Hippocampal formation (tissue), 2 donors: ENCODE measurements at places on chromosomes 1 and 21.

GRCh38 chr1:199202331-199202730, 563.5 kb downstream of the PTPRC start:
- DNase-seq, result no peak

GRCh38 chr1:163197022-163197421, 5.7 kb downstream of the RGS5 start:
- DNase-seq, result no peak

- DNase-seq, result no peak
These were observed 24.4 kb upstream of the PTPRF start for GRCh38 chr1:43506233-43506632.

DNA sequence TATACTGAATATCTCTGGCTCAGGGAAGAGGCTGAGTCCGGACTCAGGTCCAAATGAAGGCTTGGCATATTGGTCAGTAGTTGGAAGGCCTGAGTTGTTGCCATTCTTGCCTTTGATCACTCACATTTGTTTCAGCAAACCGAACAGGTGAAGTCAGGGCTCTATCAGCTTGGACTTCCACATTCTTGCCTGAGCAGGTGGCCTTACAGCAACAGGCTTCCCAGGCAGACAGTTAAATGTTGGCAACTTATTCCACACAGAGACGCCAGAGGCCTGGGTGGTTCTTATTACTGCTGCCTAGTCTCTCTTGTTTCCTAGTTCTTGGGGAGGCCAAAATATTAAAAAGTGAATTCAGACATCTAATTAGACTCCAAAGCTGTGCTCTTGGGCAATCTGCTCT, 36.6 kb downstream of the XCL2 start:
- DNase-seq, result no peak

- no peak for DNase-seq
These were observed 11.1 kb upstream of the CHI3L1 start for GRCh38 chr1:203197625-203198024.

DNA sequence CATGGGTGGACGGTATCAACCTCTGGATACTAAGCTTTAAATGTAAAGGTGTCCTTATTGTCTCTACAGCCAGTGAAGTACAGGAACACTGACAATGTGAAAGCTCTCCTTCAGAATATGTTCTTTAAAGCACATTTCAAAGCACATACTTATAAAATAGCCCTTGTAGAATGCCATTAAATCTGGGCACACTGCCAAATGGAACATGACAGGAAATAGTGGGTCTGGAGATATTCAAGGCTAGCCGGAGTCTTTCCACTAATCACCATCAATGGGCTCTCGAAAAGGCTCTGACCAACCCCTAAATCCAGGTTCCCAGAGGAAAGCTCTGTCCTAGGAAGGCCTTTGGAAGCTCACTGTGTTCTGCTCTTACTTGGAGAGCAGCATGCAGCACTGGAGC, 46.6 kb downstream of the PLD5 start:
- DNase-seq, result no peak

DNA sequence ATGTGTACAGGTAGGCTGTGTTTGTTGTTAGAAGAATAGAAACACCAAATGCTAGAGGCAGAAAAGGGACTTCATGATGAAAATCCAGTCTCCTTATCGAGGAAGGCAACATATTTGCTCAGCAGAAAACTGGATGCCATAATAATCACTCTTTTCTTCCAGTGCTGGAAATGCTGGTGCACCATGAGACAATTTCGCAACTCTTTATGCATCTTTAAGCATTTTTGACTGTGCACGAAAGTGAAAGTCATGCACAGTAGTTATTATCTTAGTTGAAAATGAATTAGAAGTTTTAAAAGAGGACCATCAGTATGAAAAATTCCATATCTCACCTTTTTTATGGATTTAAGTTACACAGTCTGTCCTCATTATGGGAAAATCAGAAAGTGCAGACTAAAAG, 29.1 kb downstream of the SMYD2 start:
- DNase-seq, result no peak

GRCh38 chr1:223029985-223030769, 112.9 kb downstream of the TLR5 start:
- no peak for DNase-seq

GRCh38 chr1:41599912-41600311, 115.4 kb upstream of the EDN2 start:
- DNase-seq, result no peak

GRCh38 chr1:21648352-21648730, 20.8 kb downstream of the RAP1GAP start:
- no peak for DNase-seq

- no peak for DNase-seq
These were observed 14.0 kb downstream of the DNALI1 start for GRCh38 chr1:37570528-37571334.

DNA sequence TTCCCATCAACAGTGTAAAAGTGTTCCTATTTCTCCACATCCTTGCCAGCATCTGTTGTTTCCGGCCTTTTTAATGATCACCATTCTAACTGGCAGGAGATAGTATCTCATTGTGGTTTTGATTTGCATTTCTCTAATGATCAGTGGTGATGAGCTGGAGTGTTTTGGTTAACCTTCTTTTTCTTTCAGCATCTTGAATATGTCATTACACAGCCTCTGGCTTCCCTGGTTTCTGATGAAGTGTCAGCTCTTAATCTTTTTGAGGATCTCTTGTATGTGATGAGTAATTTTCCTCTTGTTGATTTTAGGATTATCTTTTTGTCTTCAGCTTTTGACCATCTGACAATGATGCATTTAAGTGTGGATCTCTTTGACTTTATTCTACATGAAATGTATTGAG, 133.2 kb upstream of the GRIK3 start:
- DNase-seq, result no peak

GRCh38 chr1:17359031-17359430, 13.0 kb upstream of the PADI6 start:
- DNase-seq, result no peak

- DNase-seq, result no peak
These were observed 45.5 kb downstream of the VPS13D start for GRCh38 chr1:12275370-12275769.

DNA sequence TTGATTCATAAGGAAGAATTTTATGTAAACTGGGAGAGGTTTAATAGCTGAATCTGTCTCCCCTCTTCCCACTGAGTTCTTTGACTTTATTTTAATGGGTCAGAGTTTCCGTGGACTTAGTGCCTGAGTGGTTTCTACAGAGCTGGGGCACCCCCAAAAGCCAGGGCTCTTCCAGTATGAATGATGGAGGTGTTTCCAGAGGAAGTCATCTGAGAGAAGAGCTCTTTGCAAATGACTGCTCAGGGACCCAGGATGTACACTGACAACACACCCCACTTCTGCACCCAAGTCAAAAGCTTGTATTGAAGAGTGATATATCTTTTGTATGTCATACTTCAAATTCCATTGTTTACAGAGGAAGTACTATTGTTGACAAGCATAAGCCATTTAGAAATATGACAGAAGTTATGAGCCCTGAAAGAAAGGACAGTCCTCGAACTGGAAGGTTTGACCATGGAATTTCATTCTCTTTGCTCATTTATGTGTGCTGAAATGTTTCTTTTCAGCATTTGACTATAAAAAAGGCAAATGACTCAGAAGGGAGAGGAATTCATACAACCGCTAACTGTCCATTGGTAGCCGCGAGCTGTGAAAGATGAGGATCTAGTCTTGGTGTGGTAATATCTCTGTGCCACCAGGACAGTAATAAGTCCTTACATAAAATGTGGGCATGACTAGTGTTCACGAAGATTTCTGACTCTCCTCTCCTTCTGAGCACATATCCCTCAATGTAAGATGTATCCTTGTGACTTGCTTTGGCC, 25.4 kb upstream of the LMX1A start:
- no peak for DNase-seq

DNA sequence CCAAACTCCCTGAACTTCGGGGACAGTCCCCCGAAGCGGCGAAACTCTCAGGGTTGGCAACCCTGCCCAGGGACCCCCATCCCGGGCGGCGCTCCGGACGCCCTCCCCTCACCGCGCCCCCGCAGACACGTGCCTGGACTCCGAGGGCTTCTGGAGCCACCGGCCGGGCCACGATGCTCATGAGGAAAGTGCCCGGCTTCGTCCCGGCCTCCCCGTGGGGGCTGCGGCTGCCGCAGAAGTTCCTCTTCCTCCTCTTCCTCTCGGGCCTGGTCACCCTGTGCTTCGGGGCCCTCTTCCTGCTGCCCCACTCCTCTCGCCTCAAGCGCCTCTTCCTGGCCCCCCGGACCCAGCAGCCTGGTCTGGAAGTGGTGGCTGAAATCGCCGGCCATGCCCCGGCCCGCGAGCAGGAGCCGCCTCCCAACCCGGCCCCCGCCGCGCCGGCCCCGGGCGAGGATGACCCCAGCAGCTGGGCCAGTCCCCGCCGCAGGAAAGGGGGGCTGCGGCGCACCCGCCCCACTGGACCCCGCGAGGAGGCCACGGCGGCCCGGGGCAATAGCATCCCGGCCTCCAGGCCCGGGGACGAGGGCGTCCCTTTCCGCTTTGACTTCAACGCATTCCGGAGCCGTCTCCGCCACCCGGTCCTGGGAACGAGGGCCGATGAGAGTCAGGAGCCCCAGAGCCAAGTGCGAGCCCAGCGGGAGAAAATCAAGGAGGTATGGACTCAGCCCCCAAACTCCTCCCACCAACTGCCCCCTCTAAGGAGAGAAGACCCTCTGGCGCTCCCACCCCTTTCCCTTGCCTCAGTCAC, 1.2 kb downstream of the MAN1C1 start:
- DNase-seq, result no peak

DNA sequence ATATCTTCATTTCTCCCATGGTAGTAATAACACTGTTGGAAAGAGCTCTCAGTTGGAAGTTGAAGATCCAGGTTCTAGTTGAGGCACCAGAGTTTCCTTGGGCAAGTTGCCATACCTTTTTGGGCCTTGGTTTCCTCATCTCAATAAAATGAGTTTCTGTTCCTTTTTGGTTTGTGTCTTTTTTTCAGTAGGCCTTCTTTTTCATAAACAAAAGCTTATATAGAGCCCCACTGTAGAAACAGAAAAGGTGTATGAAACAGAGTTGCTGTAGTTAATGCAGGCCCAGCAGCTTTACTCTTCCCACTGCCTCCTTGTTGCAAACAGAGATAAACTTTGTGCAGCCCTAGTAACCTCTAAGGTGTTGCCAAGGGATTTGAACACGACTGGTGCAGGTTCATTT, 41.7 kb downstream of the WNT4 start:
- DNase-seq, result no peak

- DNase-seq, result no peak
These were observed 98.5 kb downstream of the PTBP2 start for GRCh38 chr1:96820107-96820506.

- DNase-seq, result no peak
These were observed 44.4 kb downstream of the CFHR5 start for GRCh38 chr1:197021716-197022115.
